A549 treated with DMSO at 1 μM for 4 hours (cell line): ENCODE measurements at places on chromosomes 12 and 14. TPM values are rescaled to one million over a fixed set of nuclear protein-coding genes. Genes with fewer than 3 reads are reported as not detected.

The C12orf54 gene
- not detected in 5 replicates for total RNA-seq

The LALBA gene
- total RNA-seq, result not detected in 5 replicates

The HOXC6 gene
- total RNA-seq, result 4.5 to 5.5 TPM (median 5.0 TPM) in 5 replicates

The LTBR gene
- 165 to 195 TPM (median 177 TPM) in 5 replicates for total RNA-seq

The TAS2R7 gene
- total RNA-seq, result not detected in 5 replicates

The CLEC1B gene
- total RNA-seq, result not detected in 5 replicates

The SCAF11 gene
- 47.2 to 59.1 TPM (median 52.9 TPM) in 5 replicates for total RNA-seq

The TAS2R9 gene
- total RNA-seq, result not detected in 5 replicates

The FIGNL2 gene
- total RNA-seq, result 0.20 to 0.38 TPM (median 0.22 TPM) in 5 replicates

The ERC1 gene
- 14.5 to 19.8 TPM (median 18.3 TPM) in 5 replicates for total RNA-seq

The KCNC2 gene
- not detected in 5 replicates for total RNA-seq

The CLEC4D gene
- not detected in 5 replicates for total RNA-seq

The PIWIL1 gene
- total RNA-seq, result not detected in 5 replicates

The ARL6IP4 gene
- total RNA-seq, result 204 to 250 TPM (median 232 TPM) in 5 replicates

The ATP5MC2 gene
- 572 to 701 TPM (median 650 TPM) in 5 replicates for total RNA-seq

The SLC25A29 gene
- 6.9 to 11.7 TPM (median 9.8 TPM) in 5 replicates for total RNA-seq

The TRPV4 gene
- 0.03 to 0.08 TPM (median 0.06 TPM) in 3 of 5 replicates, not detected in the others for total RNA-seq

The ARID2 gene
- 8.9 to 12.6 TPM (median 12.3 TPM) in 5 replicates for total RNA-seq

The BBS10 gene
- total RNA-seq, result 3.8 to 5.8 TPM (median 4.7 TPM) in 5 replicates

The CD4 gene
- total RNA-seq, result not detected in 5 replicates

The SLC2A13 gene
- total RNA-seq, result 2.6 to 4.4 TPM (median 3.7 TPM) in 5 replicates

The MBD6 gene
- 24.5 to 31.9 TPM (median 28.6 TPM) in 5 replicates for total RNA-seq

The EP400 gene
- 20.5 to 29.6 TPM (median 27.2 TPM) in 5 replicates for total RNA-seq
